Breast epithelium (tissue), 4 donors: ENCODE measurements at places on chromosomes 12 and 14.

- H3K27me3 ChIP-seq = no peaks in the 10 kb centered on the region
- H3K27ac ChIP-seq = no peak overlapping the region
- H3K4me3 ChIP-seq = no peak overlapping the region
- no peaks in the 10 kb centered on the region for H3K4me1 ChIP-seq
- H3K36me3 ChIP-seq = no peaks in the 10 kb centered on the region
- no peak for DNase-seq
These were observed 30.8 kb downstream of the NOS1 start for GRCh38 chr12:117330441-117331113.

DNA sequence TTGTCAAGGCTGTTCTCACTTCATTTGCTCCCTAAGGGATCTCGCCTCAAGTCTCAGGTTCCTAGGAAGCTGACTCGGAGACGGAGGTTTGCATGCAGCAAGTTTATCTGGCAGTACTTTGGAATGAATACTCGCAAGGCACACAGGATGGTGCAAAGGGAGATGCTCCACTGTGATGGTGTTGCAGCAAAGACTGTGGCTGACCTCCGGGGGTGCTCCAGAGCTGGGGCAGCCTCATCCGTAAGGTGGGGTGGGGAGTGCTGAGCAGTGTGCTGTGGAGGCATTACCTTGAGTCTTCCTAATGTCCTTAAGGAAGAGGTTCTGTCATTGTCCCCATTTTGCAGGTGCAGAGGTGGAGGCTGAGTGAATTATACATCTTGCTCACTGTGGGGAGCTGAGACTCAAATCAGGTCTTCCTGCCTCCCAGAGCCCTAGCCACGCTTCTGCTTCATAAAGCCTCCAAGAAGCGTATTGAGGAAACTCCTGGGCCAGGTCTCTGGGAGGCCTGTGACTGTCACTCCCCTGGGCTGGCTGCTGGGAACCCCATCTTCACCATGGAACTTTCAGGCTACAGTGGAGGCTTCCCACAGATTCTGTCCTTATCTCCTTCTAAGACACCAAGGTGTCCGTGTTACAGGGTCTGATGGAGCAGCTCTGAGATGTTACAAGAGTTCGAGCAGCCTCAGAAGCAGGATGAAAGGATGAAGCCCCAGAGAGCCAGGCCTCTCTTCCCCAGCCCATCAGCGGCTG lies 39.5 kb downstream of the GALNT16 start:
- no peaks in the 10 kb centered on the region for H3K36me3 ChIP-seq
- H3K4me3 ChIP-seq = no peak overlapping the region
- peak overlapping the region; percentile 66 for H3K27ac ChIP-seq
- no peak for DNase-seq
- H3K27me3 ChIP-seq = no peaks in the 10 kb centered on the region

DNA sequence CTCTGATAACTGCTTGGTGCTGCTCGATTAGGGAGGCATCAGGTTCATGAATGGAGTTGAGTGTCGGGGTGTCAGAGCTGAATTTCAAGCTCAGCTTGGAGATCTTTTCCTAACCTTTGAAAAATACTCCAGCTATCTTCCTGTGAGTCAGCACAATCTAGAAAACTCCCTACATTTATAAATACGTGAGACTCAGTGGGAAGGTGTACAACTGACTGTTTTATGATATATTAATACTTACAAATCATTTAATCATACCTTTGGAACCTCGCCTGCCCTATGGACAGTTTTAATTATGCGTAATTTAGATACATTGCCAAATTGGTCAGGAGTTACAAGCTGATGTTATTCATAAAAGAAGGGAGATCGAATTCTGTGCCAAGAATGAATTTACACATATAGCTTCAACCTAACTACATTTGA lies 961 bp downstream of the CMAS start:
- H3K4me3 ChIP-seq = peak overlapping the region; percentile 100
- peak overlapping the region; percentile 96 for H3K27ac ChIP-seq
- no peaks in the 10 kb centered on the region for H3K27me3 ChIP-seq
- no peaks in the 10 kb centered on the region for H3K36me3 ChIP-seq
- H3K4me1 ChIP-seq = no peaks in the 10 kb centered on the region
- DNase-seq = no peak

DNA sequence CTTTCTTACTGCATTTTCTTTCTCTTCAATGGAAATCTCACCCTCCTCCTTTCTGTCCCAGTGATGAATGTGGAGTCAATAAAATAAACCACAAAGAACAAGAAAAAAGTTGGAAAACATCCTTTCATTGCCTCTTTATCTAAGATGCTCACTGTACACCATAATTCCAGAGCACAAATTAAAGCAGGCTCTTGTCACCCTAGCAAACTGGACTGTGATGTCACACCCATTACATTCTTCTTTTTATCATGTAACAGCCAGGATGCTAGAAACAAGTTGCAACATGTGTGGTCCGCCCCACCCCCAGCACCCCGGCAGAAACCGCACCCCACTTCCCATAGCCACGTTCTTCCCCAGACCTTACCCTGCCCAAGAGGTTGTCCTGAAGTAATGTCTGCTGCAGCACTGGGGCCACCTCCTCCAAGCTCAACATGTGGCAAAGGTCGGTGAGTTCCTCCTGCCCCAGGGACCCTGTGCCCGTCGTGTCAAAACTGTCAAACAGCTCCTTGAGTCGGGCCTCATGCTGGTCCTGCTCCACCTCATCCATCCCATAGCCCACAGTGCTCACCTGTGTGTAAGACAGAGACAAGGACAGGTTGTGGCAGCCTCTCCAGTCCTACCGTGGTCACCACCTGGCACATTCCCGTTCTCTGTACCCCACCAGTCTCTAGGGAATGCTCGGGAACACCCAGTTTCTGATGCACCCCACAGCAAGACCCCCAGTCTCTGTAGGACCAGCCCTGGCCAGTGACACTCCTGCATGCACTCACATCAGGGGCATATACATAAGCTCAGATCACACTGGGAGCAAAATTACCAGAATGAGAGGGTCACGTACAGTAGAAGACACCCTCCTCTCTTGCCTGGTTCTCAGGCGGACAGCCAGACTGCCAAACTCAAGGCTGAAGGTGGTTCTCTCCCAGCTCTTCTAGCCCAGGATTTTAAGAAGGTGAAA lies 9.2 kb downstream of the NIN start:
- DNase-seq = no peak
- H3K36me3 ChIP-seq = no peaks in the 10 kb centered on the region
- no peak overlapping the region for H3K4me3 ChIP-seq
- H3K27me3 ChIP-seq = no peaks in the 10 kb centered on the region
- no peaks in the 10 kb centered on the region for H3K4me1 ChIP-seq
- H3K27ac ChIP-seq = no peak overlapping the region

DNA sequence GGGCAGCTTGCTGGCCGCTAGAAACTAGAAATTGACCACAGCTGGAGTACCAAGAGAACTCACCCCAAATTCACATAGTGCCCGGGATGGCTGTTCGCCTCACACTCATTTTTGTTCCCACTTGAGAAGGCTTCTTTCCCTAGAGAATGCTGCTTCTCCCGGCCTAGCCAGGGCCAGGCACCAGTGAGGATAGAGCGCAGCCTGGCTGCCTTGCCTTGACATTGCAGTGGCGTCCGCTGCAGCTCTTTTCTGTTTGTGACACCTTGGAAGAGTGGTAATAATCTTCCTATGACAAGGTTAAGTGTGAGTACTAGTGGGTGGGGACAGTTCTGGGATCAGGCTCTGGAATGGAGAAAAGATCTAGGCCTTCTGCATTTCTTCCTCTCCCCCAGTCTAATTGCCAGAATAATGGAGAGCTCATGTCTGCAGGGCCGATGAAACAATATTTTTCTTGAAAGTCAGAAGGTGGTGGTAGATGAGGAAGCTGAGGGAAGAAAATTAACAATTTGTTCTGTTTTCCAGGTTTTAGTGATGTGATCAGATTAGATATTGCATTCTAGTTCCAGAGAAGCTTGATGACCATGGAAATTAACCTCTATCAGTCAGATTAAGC lies 3.7 kb downstream of the TMEM253 start:
- no peaks in the 10 kb centered on the region for H3K36me3 ChIP-seq
- H3K27me3 ChIP-seq = no peaks in the 10 kb centered on the region
- peak overlapping the region; percentile 99 for H3K27ac ChIP-seq

GRCh38 chr12:99087278-99087677 lies 442.2 kb downstream of the APAF1 start:
- no peaks in the 10 kb centered on the region for H3K4me1 ChIP-seq
- H3K27ac ChIP-seq = no peak overlapping the region
- H3K4me3 ChIP-seq = no peak overlapping the region
- H3K27me3 ChIP-seq = no peaks in the 10 kb centered on the region

DNA sequence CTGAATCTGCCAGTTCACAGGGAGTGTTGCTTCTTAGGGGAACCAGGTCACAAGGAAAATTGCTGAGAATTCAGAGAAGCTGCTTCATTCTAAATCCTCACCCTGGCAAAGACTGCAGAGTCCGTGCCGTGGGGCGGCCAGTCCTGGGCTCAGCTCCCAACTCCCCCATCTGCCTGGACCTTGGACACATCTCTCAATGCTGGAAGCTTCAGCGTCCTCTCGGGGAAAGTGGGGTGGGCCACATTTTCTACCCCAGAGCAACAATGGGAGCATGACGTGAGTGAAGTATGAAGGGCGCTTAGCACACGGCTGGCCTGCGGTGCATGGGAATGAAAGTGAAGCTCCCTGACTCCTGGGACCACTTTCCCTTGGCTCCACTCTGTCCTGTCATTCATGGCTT lies 31.2 kb downstream of the HVCN1 start:
- no peaks in the 10 kb centered on the region for H3K4me1 ChIP-seq
- H3K36me3 ChIP-seq = no peaks in the 10 kb centered on the region
- no peak overlapping the region for H3K4me3 ChIP-seq

DNA sequence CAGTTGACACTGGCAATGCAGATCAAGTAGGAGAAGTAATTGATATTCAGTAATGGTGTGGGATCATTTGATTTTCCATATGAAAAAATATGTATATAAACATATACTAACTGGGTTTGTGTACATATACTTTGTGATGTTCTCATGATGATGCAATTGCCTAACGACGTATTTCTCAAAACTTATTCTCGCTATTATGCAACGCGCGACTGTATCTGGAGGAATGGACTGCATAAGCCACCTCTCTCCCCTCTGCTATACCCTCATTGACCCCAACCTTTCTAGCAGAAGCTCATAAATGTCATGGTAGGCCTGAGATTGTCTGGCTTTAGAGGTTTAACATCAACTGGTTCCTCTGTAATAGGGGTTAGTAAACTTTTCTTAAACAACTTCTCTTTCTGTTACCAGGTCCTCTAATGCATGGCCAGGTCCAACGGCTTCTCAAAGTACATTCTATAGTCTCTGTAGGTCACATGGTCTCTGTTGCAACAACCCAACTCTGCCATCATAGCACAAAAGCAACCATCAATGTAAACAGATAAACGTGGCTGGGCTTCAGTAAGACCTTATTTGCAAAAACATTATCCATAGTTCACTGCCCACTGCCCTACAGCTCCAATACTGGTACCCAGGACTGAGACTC lies 59.3 kb downstream of the FOXN3 start:
- no peak overlapping the region for H3K27ac ChIP-seq
- H3K27me3 ChIP-seq = no peaks in the 10 kb centered on the region
- H3K36me3 ChIP-seq = no peaks in the 10 kb centered on the region
- H3K4me1 ChIP-seq = no peaks in the 10 kb centered on the region
- no peak overlapping the region for H3K4me3 ChIP-seq
- no peak for DNase-seq
